ENCODE measurements at places on chromosomes 4 and X.

- H3K4me3 ChIP-seq, result no peak overlapping the region
- peaks cover 6% of the 10 kb centered on the region for H3K36me3 ChIP-seq
- peak overlapping the region; percentile 48 for H3K27ac ChIP-seq
- H3K4me1 ChIP-seq, result peaks cover 23% of the 10 kb centered on the region
These were observed 18.4 kb upstream of the TBC1D1 start for GRCh38 chr4:37872310-37872988.

- no peak for DNase-seq
- H3K4me1 ChIP-seq, result no peaks in the 10 kb centered on the region
- no peak overlapping the region for H3K4me3 ChIP-seq
- H3K27ac ChIP-seq, result no peak overlapping the region
- H3K36me3 ChIP-seq, result no peaks in the 10 kb centered on the region
- no peaks in the 10 kb centered on the region for H3K27me3 ChIP-seq
These were observed 383.3 kb downstream of the SMARCA1 start for GRCh38 chrX:129139837-129140598.

DNA sequence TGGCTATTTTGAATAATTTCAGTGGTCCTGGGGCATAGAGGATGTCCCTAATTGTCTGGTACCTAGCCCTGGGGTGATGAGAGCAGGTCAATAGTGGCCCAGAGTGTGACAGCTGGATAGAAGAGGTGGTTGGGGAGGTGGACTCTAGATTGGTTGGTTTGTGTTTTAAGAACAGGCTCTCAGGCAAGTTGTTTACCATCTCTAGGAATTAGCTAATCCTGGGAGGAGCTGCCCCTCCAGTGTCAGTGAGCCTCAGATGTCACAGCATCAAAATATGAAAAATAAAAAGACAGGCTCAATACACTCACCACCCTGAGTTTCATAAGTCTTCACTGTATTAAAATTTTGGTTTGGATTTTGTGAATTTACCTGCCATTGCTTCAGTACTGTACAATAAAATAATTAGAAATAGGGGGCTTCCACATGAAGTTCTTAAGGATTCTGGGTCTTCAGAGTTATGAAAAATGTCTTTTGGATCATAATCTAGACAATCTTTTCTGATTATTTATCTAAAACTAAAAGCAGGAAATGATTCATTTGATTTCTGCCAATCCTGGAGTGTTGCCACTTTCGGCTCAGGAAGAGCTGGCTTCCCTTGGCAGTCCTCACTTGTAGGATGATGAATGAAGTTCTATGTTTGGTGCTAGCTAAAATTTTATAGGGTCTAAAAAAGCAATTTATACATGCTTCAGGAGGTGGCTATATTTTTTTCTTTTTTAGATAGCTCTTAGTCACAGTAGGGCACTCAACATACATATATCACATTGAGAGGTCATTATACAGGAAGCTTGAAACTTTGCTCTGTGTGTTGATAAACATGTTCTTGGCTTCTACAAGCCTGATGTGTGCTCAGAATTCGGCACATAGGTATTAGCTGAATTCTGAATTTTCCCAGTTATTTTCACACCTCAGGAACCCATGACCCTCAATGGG lies 395.1 kb downstream of the RAB28 start:
- no peaks in the 10 kb centered on the region for H3K36me3 ChIP-seq
- no peak overlapping the region for H3K4me3 ChIP-seq
- no peak overlapping the region for H3K27ac ChIP-seq
- H3K27me3 ChIP-seq, result no peaks in the 10 kb centered on the region
- no peak for DNase-seq

- H3K27me3 ChIP-seq, result no peaks in the 10 kb centered on the region
- no peak overlapping the region for H3K4me3 ChIP-seq
- no peak overlapping the region for H3K27ac ChIP-seq
- no peaks in the 10 kb centered on the region for H3K4me1 ChIP-seq
These were observed 73.0 kb upstream of the WDFY3 start for GRCh38 chr4:85039526-85039925.

DNA sequence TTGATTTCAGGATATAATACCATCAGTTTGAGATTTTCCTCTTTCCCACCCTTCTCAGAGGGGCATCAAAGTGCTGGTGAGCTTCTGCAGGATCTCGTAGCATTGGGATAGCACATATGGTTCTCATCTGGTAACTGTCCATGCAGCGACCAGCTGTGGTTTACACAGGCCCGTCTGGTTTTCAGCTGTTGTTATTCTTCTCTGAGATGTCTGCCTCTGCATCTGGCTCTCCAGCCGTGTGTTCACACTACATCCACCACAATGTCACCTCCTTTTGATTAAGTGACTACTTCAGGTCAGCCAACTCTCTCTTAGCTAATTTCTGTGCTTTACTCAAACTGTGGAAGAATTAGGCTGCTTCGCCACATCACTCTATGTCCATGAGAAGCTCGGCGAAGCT lies 676.7 kb upstream of the TENM3 start:
- no peak overlapping the region for H3K27ac ChIP-seq
- H3K27me3 ChIP-seq, result no peaks in the 10 kb centered on the region
- H3K4me1 ChIP-seq, result no peaks in the 10 kb centered on the region
- DNase-seq, result no peak
- H3K36me3 ChIP-seq, result no peaks in the 10 kb centered on the region
- no peak overlapping the region for H3K4me3 ChIP-seq

- H3K4me1 ChIP-seq, result no peaks in the 10 kb centered on the region
- H3K27ac ChIP-seq, result no peak overlapping the region
- H3K4me3 ChIP-seq, result no peak overlapping the region
- no peaks in the 10 kb centered on the region for H3K36me3 ChIP-seq
- no peak for DNase-seq
These were observed 114.7 kb upstream of the ARMCX2 start for GRCh38 chrX:101774340-101774739.

DNA sequence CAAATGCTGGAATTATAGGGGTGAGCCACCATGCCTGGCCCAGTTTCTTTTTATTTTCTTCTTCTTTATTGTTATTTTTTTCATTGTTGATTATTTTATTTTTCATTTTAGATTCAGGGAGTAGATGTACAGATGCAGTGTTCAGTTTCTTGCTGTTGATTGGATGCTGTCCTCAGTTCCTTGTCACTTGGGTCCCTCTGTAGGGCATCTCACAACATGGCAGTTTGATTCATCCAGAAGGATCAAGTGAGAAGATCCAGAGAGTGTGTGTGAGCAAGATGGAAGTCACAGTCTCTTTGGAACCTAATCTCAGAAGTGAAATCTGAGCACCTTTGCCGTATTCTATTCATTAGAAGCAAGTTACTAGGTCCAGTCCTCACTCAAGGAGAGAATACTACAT lies 20.9 kb downstream of the HMGB3 start:
- H3K4me3 ChIP-seq, result no peak overlapping the region
- H3K4me1 ChIP-seq, result no peaks in the 10 kb centered on the region
- DNase-seq, result no peak
- no peaks in the 10 kb centered on the region for H3K36me3 ChIP-seq
- no peaks in the 10 kb centered on the region for H3K27me3 ChIP-seq
- no peak overlapping the region for H3K27ac ChIP-seq

- H3K4me3 ChIP-seq, result no peak overlapping the region
- no peak overlapping the region for H3K27ac ChIP-seq
- H3K36me3 ChIP-seq, result peaks cover 50% of the 10 kb centered on the region
These were observed 48.9 kb downstream of the ARHGEF6 start for GRCh38 chrX:136731798-136732197.

GRCh38 chr4:169315530-169316343 lies 45.0 kb upstream of the SH3RF1 start:
- H3K4me3 ChIP-seq, result no peak overlapping the region
- no peak overlapping the region for H3K27ac ChIP-seq
- H3K4me1 ChIP-seq, result no peaks in the 10 kb centered on the region
- H3K36me3 ChIP-seq, result no peaks in the 10 kb centered on the region

DNA sequence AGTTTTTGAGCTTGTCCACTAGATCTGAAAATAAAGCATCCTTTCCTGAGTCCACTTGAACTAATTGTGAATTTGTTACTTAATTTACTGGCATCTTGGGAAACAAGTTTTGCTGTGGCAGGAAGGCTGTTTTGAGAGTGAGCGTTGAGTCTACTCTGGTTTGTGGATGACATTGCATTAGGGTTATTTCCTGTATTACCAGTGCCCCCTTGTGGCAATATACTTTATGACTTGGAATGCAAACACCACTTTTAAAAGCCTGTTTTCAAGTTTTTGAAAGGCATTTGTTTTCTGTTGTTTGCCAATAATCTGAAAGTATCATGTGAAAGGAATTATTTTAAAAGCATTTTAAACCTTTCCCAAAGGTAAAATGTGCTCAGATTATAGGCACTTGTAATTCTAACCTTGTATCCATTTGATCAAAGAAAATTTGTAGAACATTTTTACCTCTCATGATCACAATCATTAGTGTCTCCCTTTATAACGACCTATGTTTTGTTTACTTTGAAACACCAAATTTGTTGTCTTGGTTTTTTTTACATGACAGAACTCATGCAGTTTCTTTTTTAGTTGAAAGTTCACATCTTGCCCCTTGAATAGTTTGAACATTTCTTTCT lies 18.0 kb upstream of the CYP2U1 start:
- peaks cover 2% of the 10 kb centered on the region for H3K4me1 ChIP-seq
- no peak overlapping the region for H3K27ac ChIP-seq
- peaks cover 3% of the 10 kb centered on the region for H3K27me3 ChIP-seq
- no peaks in the 10 kb centered on the region for H3K36me3 ChIP-seq
- peak; percentile 68 for DNase-seq

Measured in activated CD4-positive, alpha-beta T cell treated with anti-CD3 and anti-CD28 coated beads, Interleukin-2, amount 10 ng/mL, durations not matched to agents 7 days and 5 days (primary cell).